ENCODE measurements at places on chromosomes 12 and 14. TPM values are rescaled to one million over a fixed set of nuclear protein-coding genes. Genes with fewer than 3 reads are reported as not detected.

Gene PROX2
- total RNA-seq, result not detected

Gene GALNT6
- total RNA-seq, result 37.9 TPM

Gene C14orf93
- 10.0 TPM for total RNA-seq

Gene RPL10L
- not detected for total RNA-seq

Gene KRT72
- not detected for total RNA-seq

Gene TAS2R42
- not detected for total RNA-seq

Gene RTN1
- total RNA-seq, result 0.12 TPM

Gene SYT1
- total RNA-seq, result 2.3 TPM

Gene PTPRO
- 0.55 TPM for total RNA-seq

Gene GARIN6
- total RNA-seq, result not detected

Gene AKAP5
- 0.44 TPM for total RNA-seq

Gene RNASE1
- total RNA-seq, result 0.22 TPM

Gene FLVCR2
- 1.8 TPM for total RNA-seq

Gene ANKRD33
- total RNA-seq, result 0.11 TPM

Gene SLCO1C1
- total RNA-seq, result not detected

Gene CIDEB
- total RNA-seq, result 2.9 TPM

Gene LMO3
- 16.4 TPM for total RNA-seq

Gene ZDHHC22
- total RNA-seq, result not detected

Gene IL31
- not detected for total RNA-seq

Gene PCED1B
- 0.66 TPM for total RNA-seq

Gene OASL
- total RNA-seq, result 0.50 TPM

Gene CCDC60
- total RNA-seq, result not detected

Gene HOXC9
- total RNA-seq, result not detected

Gene FITM1
- not detected for total RNA-seq

Gene LBHD2
- total RNA-seq, result not detected

Gene TMEM233
- total RNA-seq, result 0.12 TPM

Gene MSI1
- total RNA-seq, result not detected

Gene COX8C
- not detected for total RNA-seq

Gene RPGRIP1
- total RNA-seq, result not detected

Gene DIABLO
- total RNA-seq, result 63.2 TPM

Gene DLGAP5
- 112 TPM for total RNA-seq

Gene NEMP1
- total RNA-seq, result 12.7 TPM

Gene SLC5A8
- not detected for total RNA-seq

Gene TSPAN8
- not detected for total RNA-seq

Gene HCAR3
- total RNA-seq, result not detected

Gene NOC4L
- 9.6 TPM for total RNA-seq

Gene LRFN5
- total RNA-seq, result 25.5 TPM

Gene GRIP1
- 3.5 TPM for total RNA-seq

Gene TC2N
- 0.77 TPM for total RNA-seq

Gene TBX3
- total RNA-seq, result 160 TPM

Gene ACVRL1
- 12.5 TPM for total RNA-seq

Gene TPH2
- total RNA-seq, result under 0.01 TPM

Gene NRL
- total RNA-seq, result 1.00 TPM

Gene SALL2
- total RNA-seq, result 3.2 TPM

Gene MYH7
- total RNA-seq, result not detected

Gene ARHGEF25
- total RNA-seq, result 27.1 TPM

Gene ANG
- 5.3 TPM for total RNA-seq

Gene PYGL
- total RNA-seq, result 85.3 TPM

Gene RXYLT1
- total RNA-seq, result 17.7 TPM

Gene FAIM2
- 3.0 TPM for total RNA-seq

Gene KCNH3
- not detected for total RNA-seq

Gene NRXN3
- 0.62 TPM for total RNA-seq

Gene PSMB11
- not detected for total RNA-seq

Gene PLEKHG7
- total RNA-seq, result not detected

Gene RIPK3
- 0.50 TPM for total RNA-seq

Gene DPPA3
- total RNA-seq, result not detected

Gene KRT85
- total RNA-seq, result not detected

Gene REM2
- total RNA-seq, result 0.12 TPM

Gene CCDC91
- total RNA-seq, result 21.4 TPM

All from uterine smooth muscle cell (primary cell).